ENCODE measurements at places on chromosomes 3 and 15.

DNA sequence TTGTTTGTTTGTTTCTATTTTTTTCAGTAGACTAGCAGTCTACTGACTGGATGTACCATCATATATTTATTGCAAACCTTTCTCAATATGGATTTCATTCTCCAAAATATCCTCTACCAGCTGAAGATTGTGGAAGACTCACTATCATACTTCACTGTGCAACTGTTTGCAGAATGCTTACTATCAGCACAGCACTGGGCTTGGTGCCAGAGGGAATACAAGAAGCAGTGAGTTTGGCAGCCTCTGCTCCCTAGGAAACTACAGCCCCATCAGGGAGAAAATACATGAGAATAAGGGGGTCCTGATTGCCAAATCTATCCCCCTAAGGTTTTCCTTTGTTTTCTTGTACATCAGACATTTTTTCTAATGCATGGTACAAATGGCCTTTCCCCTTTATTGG lies 27.5 kb downstream of the AQP9 start:
- no peak for DNase-seq

GRCh38 chr3:16264174-16264707 lies 502 bp downstream of the DPH3 start:
- DNase-seq: no peak

DNA sequence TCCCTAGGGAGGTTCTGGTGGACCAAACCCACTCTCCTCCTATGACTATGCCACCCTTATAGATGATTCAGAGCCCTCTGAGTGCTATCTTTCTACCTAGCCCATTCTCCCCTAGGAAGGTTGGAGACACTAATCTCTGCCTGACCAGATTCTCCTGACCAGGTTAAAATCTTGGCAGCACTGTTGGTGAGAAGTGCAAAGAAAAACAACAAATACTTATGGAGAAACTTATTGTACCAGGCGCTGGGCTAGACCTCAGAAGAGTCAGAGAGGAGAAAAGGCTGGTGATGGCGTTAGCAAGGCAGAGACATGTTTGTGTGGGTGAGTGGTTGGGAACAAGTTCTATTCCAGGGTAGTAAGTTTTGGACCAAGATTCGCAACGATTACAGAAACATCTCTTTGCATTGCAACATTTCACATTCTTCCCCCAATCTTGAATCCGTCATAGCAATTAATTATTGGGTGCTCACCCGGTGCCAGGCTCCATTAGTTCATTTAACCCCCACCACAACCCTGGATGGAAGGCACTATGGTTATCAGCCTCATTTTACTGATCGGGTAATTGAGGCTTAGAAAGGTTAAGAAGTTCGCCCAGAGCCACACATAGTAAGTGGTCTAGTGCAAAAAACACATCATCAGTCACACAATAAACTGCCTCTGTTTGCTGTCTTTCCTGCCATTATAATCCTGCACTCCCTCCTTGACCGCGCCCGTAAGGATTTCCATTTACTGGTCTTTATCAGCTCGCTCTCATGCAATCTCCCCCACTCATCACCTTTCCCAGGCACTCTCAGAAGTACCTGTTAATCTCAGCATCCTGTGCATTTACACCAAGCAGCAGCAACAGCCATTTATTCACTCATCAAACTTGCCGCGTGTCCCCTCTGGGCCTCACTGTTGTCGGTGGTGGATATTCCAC lies 655 bp upstream of the TSPAN3 start:
- DNase-seq: no peak

- DNase-seq: no peak
Measured at GRCh38 chr3:135736740-135737139, 228.8 kb upstream of the PPP2R3A start.

DNA sequence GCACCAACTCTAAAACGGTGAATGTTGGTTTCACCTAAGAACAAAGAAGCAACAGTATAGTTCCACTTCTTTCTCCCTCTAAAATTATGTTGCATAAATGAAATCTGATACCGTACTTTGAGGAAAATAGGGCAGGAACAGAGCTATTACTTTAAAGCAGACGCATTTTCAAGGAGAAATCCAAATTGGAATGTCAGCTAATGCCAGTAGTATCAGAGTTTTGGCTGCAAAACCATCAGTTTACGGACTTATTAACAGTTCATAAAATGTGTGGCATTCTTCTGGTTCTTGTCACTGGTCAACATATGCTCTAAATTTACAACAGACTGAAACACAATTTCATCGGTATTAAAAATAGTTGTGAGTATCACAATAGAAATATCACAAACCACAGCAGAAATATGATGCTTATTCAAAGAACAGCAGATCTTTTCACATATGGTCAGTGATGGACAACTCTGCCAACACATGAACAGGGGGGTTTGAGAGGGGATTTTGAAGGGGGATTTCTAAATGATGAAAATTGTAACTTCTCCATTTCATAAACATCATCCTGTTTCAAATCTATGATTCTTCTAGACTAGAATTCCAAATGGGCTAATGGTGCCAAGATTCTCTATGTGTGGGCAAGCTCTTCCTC lies 38.7 kb upstream of the ROBO2 start:
- DNase-seq: no peak

DNA sequence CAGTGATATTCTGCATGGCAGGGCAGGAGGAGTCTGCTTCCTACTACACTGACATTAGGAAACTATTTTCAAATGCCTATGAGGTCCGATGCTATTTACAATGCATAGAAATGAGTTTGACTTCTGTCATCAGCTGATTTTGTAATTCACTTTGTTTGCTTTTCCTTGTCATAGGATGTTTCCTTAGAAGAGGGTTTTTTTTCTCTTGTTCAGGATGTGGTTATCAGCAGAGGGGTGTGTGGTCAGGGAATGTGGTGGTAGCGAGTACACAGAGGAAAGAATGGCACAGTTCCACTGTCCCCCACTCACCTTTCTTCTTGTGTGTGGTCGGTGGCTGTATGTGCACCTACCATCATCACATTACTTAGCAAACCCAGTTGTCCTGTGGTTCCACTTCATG lies 231.5 kb downstream of the LRTM1 start:
- DNase-seq: no peak

DNA sequence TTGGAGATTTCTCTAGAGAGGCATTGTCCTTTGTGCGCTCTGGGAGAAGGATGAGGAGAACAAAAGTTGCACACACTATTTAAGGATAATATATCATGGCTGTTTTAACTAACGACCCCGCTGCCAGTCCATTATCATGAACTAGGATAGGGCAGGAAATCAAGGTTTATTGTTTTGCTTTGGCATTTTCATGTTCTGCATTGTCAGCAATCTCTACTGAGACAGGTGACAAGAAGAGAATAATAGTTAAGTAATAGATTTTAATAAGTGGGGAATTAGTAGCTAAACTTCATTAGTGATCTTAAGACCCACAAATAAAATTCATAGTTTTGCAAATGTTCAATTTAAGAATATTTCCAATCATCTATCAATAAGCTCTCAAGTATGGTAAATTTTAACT lies 20.6 kb upstream of the GMNC start:
- no peak for DNase-seq

DNA sequence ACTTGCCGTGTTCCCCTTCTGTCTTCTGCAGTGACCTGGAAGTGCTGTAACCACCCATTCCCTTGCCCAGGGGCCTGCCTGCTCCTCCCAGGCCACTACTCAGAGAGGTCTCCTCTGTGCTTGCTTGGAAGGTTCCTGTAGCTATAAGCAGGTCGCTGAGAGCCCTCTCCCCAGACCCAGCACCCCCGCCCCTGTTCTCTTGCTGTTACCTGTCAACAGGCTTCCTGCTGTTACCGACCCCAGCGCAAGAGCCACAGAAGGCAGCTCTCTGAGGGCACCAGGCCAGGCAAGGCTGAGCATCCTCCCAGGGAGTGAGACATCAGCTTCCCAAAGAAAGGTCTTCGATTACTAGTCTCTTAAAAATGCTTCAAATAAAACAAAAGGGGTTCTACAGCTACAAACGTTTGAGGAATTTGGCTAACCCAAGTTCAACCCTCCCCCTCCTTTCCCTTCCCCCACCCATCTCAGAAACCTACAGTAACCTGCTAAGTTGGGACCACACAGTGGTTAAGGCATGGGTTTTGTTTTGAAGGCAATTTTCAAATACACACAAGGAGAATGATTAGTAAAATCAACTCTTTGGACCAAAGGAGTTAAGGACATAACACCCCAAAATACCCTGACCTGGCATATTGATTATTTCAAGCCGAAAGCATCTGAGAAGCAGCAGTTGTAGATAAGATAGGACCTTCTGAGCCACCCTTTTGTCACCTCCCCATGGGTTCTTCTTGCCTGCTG lies 74.9 kb upstream of the MFGE8 start:
- no peak for DNase-seq

DNA sequence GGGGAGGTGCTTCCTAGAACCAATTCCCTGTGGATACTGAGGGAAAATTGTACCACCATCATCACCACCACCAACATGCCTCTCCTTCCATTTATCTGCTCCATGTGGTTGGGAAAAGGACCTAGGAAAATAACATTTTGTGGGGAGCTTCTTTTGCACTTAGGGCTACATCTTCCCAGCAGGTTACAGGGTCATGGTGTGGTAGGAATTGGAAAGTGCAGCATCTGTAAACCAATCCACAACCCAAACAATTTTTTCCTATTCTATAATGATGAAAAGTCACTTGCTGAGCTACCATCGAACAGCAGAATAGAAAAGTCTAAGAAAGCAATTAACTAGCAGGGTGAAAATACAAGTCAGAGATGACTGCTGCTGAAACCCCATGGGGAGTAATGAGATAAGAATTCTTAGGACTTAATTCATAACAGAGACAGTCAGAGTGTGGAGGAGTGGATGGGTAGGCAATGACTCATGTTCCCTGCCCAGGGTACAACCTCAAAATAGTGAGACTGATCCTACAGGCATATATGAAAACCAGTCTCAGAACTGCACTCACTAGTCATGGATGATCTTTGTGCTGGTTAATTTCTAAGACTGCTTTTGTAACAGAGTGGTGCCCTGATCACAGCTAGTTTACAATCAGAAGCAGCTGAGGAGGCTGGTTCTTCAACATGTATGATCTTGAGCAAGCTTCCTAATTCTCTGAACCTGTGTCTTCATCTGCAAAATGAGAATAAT lies 38.1 kb upstream of the LEKR1 start:
- DNase-seq: no peak

DNA sequence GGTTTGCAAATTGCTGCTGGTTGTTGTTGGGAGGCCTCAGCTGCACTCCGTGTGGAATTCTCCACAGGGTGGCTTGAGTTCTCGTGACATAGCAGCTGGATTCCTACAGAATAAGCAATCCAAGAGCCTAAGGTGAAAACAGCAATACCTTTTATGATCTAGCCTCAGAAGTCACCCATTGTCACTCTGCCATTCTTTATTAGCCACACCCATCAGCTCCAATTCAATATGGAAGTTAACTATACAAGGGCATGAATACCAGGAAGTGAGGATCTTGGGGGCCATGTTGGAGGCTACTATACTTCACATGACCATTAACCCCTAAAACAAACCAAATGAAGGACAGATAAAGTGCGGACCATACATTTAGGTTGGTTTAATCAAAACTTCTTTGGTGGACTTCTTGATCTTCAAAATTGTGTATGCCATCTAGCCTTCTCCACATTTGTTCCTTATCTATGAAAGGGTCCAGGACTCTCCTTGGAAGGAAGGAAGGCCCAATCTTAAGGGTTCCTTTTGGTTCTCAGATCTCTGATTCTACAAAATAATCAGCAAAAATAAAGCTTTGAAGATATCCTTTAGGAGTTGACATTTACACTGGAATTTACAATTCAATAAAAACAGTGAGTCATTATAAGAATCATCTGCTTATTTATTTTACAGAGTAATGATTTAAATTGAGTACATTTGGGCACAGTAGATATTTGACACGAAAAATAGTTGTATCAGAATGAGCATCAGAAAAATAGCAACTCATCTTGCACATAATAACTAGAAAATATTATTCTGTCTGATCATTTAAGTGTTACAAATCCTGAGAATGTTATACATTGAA lies 21.5 kb downstream of the CIAO2A start:
- no peak for DNase-seq

DNA sequence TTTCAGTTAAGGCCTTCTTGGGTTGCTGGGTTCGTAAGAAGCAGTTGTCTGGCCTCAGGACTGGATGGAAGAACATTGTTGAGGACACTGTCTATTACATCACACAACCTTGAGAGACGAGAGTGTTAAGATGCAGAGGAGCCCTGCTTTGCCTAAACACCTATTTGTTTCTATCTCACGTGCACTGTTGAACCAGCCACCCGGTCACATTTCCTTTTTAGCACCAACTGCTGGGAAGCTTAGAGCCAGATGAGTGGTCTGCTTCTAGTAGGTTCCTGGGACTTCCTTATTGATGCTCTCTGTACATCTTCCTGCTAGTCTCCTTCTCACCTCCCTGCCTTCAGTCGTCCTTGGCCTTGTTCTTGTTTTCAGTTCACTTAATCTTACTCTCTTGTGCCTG lies 22.3 kb downstream of the CAND2 start:
- no peak for DNase-seq

DNA sequence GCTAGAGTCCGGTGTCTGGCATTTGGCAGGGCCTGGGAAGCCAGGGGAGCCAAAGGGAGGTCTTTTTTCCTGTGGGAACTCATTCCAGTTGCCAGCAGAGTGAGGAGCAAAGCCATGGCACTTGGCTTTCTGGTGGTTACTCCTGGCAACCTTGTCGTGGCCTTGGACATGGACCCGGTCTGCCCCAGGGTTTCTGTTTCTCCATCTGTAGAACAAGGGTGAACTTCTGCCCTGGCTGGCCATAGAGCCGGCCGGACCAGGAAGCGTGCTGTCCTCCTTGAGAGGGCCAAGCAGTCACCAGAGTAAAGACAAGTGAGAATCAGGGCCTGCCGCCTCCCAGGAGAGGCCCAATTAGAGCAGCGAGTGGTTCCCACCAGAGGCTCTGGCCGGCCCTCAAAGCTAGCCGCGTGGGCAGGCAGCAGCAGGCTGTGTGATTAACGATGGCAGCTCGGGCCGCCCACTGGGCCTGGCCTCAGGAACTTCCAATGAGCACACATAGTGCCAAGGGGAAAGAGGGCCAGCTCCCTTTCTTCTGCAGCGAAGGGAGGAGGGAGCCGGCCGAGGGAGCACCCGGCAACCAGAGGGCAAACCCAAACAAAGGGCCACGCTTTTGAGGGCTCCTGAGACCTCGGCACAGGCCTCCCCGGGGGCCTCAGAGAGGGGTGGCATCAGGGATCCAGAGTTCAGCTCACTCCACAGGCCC lies 29.1 kb upstream of the ELP6 start:
- DNase-seq: peak; percentile 60

- no peak for DNase-seq
Measured at GRCh38 chr3:73480187-73480672, 144.5 kb downstream of the PDZRN3 start.

- DNase-seq: no peak
Measured at GRCh38 chr3:13130464-13131193, 57.4 kb upstream of the IQSEC1 start.

DNA sequence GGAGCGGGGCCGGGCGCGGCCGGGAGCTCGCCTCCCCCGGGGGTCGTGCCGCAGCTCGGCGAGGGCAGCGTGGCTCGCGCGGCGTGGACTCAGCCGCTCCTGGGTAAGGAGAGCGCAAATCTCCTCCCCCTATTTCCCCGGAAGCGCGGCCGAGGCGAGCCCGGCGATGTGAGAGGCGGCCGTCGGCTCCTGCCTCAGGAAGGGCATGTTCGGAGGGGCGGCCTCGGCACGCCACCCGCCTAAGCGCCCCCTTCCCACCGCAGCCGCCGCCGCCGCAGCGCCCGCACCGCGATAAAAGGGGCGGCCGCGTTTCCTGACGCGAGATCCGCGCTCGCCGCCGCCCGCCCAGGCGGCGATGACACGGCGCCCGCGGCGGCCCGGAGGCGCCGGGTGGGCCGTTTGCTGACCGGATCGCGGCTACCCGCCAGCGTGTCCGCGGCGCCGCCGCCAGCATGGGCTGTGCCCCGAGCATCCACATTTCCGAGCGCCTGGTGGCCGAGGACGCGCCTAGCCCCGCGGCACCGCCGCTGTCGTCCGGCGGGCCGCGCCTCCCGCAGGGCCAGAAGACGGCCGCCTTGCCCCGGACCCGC lies at the start of gene PDE8A:
PDE8A (plus strand) TSS at position 146 of the 590 bp plus-strand sequence; CDS start at position 453, 307 bp downstream.
- peak; percentile 66 for DNase-seq

All from substantia nigra (tissue), 51 donors.